AG08396 (cell line): ENCODE measurements at places on chromosomes 7 and 10.

DNA sequence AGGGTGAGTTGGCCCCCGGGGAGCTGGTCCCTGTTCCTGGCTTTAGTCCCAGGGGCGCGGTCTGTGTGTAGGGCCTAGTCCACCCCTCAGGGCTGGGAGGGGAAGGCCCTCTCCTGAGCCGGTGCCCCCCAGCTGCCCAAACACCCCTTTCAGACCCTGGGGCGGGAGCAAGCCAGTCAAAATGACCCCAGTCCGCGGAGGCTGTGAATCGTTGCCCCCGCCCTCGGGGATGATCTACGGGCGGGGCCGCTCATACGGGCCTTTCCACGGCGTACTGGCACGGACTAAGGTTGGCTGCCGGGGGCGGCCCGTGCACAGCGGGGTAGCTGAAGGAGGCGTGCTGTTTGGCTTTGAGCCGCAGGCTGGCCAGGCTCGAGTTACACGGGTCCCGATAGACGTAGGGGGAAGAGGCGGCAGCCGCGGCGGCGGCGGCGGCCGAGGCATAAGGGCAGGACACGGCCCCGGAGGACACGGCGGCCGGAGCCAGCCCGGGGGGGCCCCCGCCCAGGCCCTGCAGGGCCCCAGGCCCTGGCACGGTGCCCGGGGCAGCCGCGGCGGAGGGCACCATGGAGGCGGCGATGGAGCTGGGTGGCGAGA lies 4.3 kb downstream of the ELOVL3 start:
- DNase-seq: peak; percentile 63

- DNase-seq: no peak
Observed at GRCh38 chr10:124283949-124284250, 134.8 kb downstream of the OAT start.

- no peak for DNase-seq
Observed at GRCh38 chr10:1284076-1284475, 227.9 kb downstream of the WDR37 start.

GRCh38 chr10:6689036-6689435 lies 109.0 kb upstream of the PRKCQ start:
- no peak for DNase-seq

DNA sequence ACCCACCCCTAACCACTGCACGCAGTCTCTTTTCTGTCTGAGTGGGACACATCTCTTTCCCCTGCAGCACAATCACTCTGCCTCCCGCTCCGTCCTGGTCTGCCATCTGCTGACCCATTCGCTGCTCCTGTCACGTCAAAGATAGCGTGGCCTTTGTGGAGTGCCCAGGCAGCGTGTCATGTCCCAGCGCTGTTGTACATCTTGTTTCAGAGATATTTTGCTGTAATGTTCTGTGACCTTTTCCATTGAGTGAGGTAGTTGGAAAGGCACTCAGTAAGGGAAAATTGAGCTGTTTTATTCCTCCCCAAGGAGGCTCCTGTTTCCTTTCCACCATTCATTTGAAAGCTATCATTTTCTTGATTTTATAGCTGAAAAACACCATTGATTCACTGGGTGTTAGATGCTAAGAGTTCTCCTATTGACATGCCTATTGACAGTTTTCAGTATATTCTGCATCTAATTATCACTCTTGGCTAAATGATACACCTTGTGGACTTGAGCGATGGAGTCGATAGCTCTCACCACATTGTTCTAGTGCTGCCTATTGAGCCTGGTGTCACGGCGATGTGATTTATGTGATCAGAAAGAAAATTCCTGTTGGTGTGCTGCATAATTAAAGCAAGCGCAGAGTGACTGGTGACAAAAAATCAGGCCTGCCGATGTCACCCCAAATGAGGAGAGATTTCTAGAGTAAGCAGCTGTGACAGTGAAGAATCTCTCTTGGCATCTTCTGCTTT lies 372.6 kb downstream of the LRMDA start:
- no peak for DNase-seq

DNA sequence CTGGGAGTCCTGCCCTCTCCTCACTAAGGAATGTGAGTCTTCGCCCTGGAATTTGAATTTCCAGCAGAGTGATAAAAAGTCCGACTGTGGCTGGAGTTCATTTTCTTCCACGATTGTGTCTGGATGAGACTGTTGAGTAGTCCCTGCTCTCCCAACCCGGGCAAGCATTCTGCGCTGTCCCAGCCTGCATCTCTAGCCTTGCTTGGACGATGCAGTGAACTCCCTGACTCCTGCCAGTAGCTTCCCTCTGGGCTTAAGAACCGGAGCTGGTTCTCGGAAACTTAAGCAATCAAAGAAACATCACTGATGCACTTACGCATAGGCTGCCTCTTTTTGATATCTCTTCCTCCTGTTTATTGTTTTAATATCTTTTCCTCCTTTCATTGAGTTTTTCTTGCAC lies 116.0 kb upstream of the FZD8 start:
- DNase-seq: no peak

- DNase-seq: no peak
Observed at GRCh38 chr7:1211611-1212010, 21.1 kb upstream of the UNCX start.

DNA sequence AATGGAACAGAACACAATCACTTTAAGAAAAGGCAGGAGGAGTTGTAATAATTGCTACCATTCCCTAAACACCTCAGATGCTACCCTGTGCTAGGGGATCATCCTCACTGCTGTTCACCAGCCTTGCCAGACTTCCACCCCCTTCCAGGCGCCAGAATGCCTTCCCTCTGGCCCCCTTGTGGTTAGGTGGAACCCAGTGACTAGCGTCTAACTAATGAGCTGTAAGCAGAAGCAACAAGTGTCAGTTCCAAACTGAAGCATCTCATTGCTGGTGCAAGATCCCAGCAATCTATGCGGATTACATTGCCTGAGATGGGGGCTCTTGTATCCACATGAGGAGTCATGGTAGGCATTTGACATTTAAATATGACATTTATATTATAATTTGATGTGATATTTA lies 86.6 kb downstream of the FRMD4A start:
- no peak for DNase-seq

DNA sequence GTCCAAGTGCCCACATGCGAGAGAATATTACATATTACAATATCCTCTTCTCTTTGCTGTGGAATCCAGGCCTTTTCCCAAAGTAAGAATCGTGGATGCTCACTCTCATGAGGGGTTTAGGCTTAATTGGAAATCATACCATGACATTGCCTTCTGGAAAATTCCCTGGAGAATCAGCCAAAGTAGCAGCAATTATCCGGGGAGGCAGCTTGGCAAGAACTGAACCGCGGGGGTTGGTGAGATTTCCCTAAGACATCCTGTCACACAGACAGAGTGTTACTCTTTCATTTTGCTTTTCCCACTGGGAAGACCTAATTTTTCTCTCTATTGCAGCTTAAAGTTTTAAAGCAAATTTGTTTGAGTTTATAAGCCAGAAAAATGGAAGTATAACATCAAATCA lies 463.6 kb upstream of the DPP6 start:
- no peak for DNase-seq

- DNase-seq: no peak
Observed at GRCh38 chr10:12432402-12433189, 83.2 kb downstream of the CAMK1D start.

GRCh38 chr7:155584763-155585531 lies 38.6 kb upstream of the CNPY1 start:
- no peak for DNase-seq

DNA sequence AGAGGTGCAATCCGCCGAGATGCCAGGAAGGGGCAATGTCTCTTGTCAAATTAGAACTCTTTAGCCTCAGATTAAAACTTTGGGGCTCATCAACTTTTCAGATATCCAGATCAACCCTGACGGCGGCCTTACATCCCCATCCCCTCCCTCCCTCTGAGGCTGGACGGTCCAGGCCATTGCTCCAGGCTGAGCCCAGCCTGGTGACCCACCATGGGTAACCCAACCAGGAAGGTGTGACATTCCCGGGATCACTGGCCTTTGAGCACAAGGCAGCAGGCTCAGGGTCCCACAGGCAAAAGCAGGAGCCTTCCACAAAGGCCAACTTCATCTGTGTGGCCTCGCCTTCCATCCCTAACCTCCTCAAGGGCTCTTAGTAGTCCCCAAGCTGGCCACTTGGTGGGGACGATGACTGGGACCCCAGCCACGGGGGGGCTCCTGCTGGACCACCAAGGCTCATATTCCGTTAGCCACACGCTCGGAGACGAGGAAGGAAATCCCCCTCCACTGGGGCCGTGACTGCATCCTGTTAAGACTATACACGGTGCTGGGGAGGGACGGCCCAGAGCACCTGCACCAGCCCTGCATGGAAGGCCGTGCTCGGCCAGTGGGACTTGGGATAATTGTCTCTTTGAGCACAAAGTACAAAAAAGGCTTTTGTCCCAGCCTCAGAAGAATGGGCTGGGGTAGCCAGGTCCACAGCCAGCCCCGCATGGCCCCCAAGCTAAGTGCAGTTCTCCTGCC lies 62.8 kb downstream of the ZRANB1 start:
- DNase-seq: no peak

DNA sequence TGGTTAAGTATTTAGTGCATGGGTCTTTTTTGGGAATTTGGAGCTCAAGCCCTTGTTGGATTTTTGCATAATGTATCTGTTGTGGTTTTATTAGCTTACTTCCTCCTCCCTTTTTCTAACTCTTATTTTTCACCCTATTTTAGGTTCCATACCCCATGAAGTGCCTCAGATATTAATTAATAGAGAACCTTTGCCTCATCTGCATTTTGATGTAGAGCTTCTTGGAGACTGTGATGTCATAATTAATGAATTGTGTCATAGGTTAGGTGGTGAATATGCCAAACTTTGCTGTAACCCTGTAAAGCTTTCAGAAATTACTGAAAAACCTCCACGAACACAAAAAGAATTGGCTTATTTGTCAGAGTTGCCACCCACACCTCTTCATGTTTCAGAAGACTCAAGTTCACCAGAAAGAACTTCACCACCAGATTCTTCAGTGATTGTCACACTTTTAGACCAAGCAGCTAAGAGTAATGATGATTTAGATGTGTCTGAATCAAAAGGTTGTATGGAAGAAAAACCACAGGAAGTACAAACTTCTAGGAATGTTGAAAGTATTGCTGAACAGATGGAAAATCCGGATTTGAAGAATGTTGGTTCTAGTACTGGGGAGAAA lies 28.0 kb downstream of the SIRT1 start:
- peak; percentile 5 for DNase-seq

GRCh38 chr10:24315211-24315610 lies 106.3 kb downstream of the KIAA1217 start:
- no peak for DNase-seq

GRCh38 chr10:122271076-122271475 lies at the start of gene BTBD16:
TSS of gene BTBD16 (plus strand) at chr10:122271296. CDS start at chr10:122275082, 3,786 bp downstream.
- DNase-seq: no peak

GRCh38 chr10:92142949-92143348 lies 147.9 kb downstream of the CPEB3 start:
- DNase-seq: no peak
